CD4-positive, alpha-beta T cell treated with Interleukin-1 beta for 1 hour (primary cell): ENCODE measurements at places on chromosomes 2 and 18.

DNA sequence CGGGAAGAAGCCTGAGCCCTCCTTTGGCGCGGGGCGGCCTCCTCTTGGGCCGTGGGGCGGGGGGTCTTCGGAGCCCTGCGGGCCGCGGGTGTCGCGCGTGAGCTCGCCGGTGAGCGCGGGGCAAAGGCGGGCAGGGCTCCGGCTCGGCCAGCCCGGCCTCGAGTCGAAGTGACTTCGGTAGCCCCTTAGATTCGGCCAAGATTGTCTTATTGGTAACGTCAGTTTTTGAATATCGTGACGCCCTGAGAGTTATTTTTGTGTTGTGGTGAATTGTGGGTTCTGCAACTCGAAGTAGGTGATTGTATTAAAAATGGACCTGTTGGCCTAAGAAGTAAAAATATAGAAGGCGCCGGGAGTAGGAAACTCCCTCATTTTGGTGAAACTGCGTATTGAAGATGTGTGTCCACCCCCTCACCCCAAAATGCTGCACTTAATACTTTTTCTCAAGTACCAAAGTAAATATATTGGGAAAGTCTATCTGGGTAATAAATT, 669 bp downstream of the MARCHF7 start:
- peak; percentile 54 for DNase-seq

- DNase-seq, result peak; percentile 15
Measured at GRCh38 chr2:21317131-21317530, 193.4 kb downstream of the TDRD15 start.

GRCh38 chr2:146503366-146503765, 1341.5 kb upstream of the ACVR2A start:
- DNase-seq, result no peak

GRCh38 chr18:77168811-77169311, 36.3 kb upstream of the MBP start:
- no peak for DNase-seq

- no peak for DNase-seq
Measured at GRCh38 chr2:25711675-25712354, 38.4 kb upstream of the DTNB start.

DNA sequence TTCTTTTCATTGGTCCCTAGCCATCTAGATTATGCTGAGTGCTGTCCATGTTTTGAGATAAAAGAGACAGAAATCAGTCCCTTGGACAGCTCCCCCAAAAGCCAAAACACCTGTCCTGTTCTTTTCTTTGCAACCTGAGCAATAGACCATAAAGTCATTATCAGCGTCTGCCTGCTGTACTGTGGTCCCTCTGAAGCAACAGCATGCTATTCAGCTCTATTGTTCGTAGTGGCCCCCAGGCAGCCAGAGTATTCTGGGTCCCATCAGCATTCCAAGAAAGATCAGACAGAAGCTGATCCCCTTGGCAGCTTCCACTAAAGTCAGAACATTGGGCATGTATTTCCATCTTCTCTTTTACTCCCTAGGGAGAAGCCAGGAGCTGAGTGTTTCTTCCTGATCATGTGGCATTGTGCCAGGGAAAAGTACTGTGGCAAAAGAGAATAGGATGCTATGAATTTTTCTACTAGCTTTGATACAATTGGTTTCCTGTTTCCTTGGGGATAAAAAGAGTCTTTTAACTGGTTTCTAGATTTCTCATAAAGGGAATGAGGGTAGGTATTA, 33.6 kb upstream of the ZSWIM2 start:
- DNase-seq, result no peak

DNA sequence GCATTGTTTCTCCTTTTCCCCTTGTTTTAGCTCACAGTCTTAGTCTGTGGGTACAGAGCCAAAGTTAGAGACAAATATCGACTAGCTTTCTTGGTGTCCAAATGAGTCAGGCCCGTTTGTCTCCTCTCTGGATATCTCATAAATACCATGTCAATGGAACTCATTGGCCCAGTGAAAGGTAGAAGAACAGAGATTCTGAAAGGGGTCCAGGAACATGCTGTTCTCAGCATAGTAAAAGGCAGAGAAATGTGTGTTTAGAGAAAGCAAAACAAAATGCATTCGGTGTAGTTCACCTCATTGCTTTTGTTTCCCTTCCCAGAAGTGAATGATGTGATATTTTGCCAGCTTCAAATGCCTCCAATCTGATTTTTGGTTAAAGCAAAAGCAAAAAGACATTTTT, 238.6 kb upstream of the SLC8A1 start:
- DNase-seq, result no peak

DNA sequence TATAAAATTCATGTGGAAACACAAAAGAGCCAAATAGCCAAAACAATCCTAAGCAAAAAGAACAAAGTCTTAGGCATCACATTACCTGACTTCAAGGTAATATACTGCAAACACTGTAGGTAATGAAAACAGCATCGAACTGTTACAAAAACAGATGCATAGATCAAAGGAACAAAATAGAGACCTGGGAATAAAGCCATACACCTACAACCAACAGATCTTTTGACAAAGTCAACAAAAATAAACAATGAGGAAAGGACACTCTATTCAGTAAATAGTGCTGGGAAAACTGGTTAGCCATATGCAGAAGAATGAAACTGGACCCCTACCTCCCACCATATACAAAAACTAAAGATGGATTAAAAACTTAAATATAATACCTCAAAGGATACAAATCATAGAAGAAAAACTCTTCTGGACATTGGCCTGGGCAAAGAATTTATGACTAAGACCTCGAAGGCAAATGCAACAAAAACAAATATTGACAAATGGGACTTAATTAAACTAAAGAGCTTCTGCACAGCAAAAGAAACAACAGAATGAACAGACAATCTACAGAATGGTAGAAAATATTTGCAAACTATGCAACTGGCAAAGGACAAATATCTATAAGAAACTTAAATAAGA, 218.0 kb downstream of the PHLPP1 start:
- DNase-seq, result no peak

DNA sequence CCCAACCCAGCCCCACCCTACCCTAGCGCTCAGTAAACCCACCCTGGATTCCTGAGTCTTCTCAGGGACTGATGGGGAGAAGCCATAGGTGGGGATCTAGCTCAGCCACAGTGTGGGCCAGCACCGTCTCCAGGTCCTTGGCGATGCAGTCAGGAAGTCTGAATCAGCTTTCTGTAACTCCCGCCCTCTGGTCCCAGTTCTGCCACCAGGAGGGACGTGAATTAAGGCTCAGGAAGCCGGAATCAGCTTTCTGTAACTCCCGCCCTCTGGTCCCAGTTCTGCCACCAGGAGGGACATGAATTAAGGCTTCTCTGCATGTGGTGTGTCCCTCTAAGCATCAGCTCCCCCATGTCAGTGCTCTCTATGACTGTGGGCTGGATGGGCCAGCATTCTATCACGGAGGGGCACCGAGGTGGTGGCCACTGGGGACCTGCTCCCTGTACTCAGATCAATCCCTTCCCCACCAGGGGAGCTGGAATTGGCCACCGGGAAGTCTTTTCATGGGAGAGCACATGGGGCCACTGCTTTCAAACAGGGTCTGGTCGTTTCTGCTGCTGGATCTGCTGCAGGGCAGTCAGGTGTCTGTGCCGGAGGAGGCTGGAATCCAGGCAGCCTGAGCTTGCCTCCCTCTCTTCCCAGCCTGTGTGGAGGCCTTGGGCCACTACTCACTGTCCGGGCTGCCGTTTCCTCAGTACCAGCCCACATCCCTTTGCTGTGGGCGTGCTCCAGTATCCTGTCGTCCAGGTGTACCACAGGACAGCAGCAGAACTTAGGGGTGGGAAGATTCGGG, 24.7 kb downstream of the ASB18 start:
- no peak for DNase-seq

DNA sequence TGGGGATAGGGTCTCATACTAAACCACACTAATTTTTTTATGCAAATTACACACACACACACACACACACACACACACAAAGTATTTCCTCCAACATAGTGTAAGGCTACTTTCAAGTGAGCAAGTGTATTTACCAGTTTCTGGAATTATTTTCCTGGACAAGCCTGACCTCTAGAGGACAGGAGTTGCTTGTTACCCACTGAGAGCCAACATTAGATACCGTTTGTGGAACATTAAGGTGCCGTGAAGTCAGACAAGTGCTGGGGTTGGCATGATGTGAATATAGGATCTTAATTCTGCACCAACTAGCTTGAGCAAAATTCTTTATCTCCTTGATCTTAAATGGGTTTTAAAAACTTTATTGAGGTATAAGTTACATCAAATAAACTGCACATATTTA, 39.3 kb upstream of the SERPINB2 start:
- DNase-seq, result no peak

- DNase-seq, result no peak
Measured at GRCh38 chr2:202069170-202070067, 3.6 kb upstream of the KIAA2012 start.

DNA sequence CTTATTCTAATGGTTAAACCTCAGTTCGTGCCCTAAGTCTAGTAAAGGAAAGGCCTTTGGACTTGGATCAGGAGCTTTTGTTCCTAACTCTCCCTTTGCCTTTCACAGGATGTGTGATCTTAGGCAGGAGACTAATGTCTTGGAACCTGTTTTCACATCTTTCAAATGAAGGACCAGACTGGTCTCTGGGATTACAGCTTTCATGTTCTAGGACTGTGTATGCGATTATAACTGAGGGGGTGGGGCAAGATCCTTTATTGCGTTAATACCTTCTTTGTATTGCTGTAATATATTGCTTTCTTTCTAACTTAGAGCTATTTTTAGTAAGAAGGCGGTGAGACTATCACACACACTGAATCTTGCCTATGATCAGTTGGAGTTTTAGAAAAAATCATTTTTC, 368.1 kb downstream of the RPRM start:
- no peak for DNase-seq

DNA sequence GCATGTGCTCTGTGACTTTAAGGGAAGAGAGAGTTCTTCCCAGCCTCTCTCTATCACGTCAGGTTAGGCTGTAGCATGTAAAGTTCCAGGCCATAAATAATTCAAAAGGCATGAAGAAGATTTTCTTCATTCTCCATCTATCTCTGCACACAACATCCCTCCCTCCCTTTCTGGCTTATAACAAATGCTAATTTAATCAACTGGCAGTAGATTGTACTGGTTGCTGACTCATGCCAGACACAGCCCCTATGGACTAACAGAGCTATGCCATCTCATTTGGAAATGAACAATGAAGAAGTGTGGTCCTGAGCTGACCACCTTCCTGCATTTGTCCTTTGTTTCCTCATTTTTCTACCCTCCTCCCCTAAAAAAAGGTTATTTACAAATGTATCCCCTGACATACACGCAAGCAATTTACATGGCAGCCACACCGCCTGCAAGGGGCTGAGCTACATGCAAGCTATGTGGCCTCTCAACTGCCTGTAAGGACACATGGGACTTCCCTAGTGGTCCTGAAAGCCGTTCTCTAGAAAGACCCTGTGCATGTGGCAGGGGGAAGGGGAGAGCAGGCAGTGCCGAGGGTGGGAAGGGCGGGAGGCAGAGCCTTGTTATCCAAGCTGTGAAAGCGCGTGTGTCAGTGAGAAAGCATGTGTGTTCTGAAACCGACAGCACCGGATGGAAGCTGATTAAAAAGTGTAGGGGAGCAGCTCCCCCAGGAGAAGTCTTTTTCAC, 90.9 kb upstream of the KLF7 start:
- DNase-seq, result no peak

DNA sequence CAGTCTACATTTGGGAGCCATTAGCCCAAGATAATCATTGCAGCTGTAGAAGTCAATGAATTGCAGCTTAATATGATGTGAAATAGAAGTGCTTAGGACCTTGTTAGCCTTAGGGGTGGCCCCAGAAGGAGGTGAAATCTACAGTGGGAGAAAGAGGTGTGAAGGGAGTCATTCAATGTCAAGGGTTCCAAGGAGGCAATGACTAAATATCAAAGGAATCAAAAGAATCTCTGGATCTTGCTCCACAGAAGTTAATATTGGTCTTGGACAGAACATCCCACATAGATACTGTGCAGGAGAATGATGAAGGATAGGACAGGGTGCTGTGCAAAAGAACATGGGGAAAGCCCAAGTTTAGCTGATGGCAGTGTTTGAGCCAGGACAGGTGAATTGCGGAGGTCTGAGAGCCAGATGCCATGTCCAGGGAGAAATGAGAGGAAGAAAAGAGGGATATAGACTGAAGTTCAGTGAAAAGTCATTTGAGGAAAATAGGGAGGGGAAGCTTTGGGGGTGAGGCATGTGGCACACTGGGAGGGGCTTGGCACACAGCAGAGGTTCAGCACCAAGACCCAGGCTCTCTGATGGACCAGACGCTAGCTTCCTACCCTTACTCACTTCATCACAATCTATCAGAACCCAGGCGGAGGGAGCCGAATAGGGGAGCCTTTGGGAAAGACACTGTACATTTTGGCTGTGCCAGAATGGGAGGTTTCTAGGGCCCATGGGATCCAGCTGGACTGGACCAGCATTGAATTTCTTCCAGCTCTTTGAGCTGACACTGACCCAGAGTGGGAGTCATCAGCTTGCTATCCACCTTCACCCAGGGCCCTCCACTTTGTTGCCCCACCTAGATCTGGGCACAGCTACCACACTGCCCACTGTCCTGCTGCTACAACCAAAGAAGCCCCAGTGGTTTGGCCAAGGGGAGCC, 2.2 kb downstream of the IL1F10 start:
- no peak for DNase-seq

GRCh38 chr2:105515581-105516415, 116.9 kb upstream of the FHL2 start:
- DNase-seq, result no peak

DNA sequence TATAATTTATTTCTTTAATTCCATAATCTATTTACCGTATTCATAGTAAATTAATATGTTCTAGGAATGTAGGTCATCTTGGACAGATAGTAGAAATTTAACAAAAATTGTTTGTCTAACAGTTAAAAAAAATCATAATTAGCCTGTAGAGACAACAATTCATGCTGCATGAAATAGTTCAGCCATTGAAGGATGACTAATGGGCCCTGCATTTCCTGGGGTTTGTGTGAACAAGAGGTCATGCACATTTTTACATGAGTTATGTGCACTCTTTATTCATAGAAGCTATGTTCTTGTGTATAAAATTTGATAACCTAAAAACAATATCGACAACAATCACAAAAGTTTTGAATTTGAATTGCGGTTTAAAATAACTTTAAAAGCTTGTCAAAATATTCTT, 1663.6 kb downstream of the SUCLG1 start:
- DNase-seq, result no peak

DNA sequence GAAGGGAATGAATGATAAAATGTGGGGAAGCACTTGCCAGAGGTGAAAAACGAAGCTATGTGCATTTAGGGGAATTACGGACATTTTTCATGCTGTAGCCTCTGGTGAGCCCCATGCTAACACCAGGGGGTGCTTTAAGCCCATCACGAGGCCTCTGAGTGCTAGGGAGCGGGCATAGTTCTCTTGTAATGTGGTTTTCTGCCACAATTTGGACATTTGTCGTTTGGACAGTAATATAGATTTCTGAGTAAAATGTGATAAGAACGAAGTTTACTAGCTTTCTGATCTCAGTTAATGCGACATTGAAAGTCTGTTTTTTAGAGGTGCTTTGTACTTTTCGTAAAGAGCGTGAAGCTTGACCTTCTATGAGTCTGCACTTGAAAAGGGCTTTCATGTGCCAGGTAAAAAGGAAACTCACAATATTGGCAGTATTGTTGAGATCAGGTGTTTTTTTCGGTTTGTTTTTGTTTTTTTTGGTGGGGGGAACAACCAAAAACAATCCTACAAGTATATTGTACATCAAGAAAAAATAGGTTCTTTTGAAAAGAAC, 50.6 kb downstream of the TRAF3IP1 start:
- peak; percentile 63 for DNase-seq

- no peak for DNase-seq
Measured at GRCh38 chr18:22018366-22018765, 151.0 kb upstream of the GATA6 start.
